ENCODE measurements at places on chromosomes 11 and 22. TPM values are rescaled to one million over a fixed set of nuclear protein-coding genes. Genes with fewer than 3 reads are reported as not detected.

Gene NDUFA6
- total RNA-seq: 70.0 TPM

Gene FAM111B
- 7.4 TPM for total RNA-seq

Gene GNB1L
- total RNA-seq: 14.2 TPM

Gene MS4A6E
- not detected for total RNA-seq

Gene HORMAD2
- not detected for total RNA-seq

Gene RBFOX2
- 32.4 TPM for total RNA-seq

Gene OR6T1
- not detected for total RNA-seq

Gene SMC1B
- not detected for total RNA-seq

Gene SELENOH
- total RNA-seq: 156 TPM

Gene MB
- total RNA-seq: 7.1 TPM

Gene KCTD14
- 1.4 TPM for total RNA-seq

Gene CCDC73
- total RNA-seq: not detected

Gene OR5AK2
- total RNA-seq: not detected

Gene PPFIBP2
- 19.1 TPM for total RNA-seq

Gene TSGA10IP
- total RNA-seq: not detected

Gene HRAS
- 93.4 TPM for total RNA-seq

Gene TMEM151A
- 1.6 TPM for total RNA-seq

Gene UPK3A
- not detected for total RNA-seq

Gene FJX1
- 41.9 TPM for total RNA-seq

Gene NLRP10
- total RNA-seq: not detected

Gene CARD16
- not detected for total RNA-seq

Gene FIBIN
- not detected for total RNA-seq

Gene NAP1L4
- 130 TPM for total RNA-seq

Gene SOX10
- total RNA-seq: not detected

Gene NAALADL1
- not detected for total RNA-seq

Gene CSRP3
- not detected for total RNA-seq

Gene HBG1
- total RNA-seq: not detected

Gene OR52D1
- total RNA-seq: not detected

Gene TPBGL
- total RNA-seq: 0.15 TPM

Gene CRYBA4
- total RNA-seq: not detected

Gene NXPE2
- not detected for total RNA-seq

Gene PGA5
- not detected for total RNA-seq

Gene SHANK3
- 4.6 TPM for total RNA-seq

Gene LTBP3
- 94.4 TPM for total RNA-seq

Gene ANGPTL5
- total RNA-seq: not detected

Gene POU2AF3
- total RNA-seq: 0.53 TPM

Gene CSF2RB
- total RNA-seq: not detected

Gene MMP12
- total RNA-seq: not detected

Gene INSC
- total RNA-seq: not detected
